ENCODE measurements at places on chromosomes 7 and 10. TPM values are rescaled to one million over a fixed set of nuclear protein-coding genes. Genes with fewer than 3 reads are reported as not detected.

GRCh38 chr7:29105752-29106668 lies 40.3 kb downstream of the CPVL start:
- DNase-seq = peak; percentile 54

DNA sequence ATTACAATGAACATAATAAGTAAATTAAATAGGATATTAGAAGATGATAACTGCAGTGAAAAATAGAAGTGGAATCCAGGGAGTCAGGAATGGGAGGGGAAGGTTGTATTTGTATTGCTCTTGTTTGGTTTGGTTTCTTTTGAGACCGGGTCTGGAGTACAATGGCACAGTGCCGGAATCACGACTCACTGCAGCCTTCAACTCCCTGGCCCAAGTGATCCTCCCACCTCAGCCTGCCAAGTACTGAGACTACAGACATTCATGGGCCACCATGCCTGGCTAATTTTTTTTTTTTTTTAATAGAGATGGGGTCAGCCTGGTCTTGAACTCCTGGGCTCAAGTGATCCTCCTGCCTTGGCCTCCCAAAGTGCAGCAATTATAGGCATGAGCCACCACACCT lies 59.9 kb upstream of the LRRC4 start:
- no peak for DNase-seq

The AFAP1L2 gene
- total RNA-seq = 170 TPM

The OGDHL gene
- 1.3 TPM for total RNA-seq

GRCh38 chr10:77584938-77585337 lies 52.7 kb downstream of the KCNMA1 start:
- DNase-seq = no peak

The VWC2 gene
- total RNA-seq = not detected

The C7orf57 gene
- total RNA-seq = 3.2 TPM

GRCh38 chr10:95279042-95279820 lies 11.6 kb downstream of the PDLIM1 start:
- DNase-seq = no peak

GRCh38 chr7:115477193-115477651 lies 553.3 kb downstream of the TFEC start:
- DNase-seq = no peak

DNA sequence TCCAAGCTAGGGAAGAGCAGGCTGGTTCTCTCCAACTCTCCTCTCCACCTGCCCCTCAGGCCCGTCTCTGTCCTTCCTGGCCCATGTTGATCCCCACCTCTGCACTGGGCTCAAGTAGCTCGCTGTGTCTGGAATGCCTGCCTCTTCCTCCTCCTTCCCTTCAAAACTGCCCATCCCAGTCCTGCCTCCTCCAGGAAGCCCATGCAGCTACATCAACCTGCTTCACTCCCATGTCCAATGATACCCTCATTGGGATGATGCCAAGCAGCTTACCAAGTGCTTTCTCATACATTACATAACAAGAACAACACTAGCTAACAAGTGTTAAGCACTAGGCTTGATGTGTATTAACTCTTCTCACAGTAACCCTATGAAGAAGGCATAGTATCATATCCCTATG lies 8.2 kb downstream of the ASB10 start:
- DNase-seq = no peak

GRCh38 chr10:76681153-76681552 lies 956.5 kb downstream of the KCNMA1 start:
- no peak for DNase-seq

The OR2A12 gene
- total RNA-seq = not detected

DNA sequence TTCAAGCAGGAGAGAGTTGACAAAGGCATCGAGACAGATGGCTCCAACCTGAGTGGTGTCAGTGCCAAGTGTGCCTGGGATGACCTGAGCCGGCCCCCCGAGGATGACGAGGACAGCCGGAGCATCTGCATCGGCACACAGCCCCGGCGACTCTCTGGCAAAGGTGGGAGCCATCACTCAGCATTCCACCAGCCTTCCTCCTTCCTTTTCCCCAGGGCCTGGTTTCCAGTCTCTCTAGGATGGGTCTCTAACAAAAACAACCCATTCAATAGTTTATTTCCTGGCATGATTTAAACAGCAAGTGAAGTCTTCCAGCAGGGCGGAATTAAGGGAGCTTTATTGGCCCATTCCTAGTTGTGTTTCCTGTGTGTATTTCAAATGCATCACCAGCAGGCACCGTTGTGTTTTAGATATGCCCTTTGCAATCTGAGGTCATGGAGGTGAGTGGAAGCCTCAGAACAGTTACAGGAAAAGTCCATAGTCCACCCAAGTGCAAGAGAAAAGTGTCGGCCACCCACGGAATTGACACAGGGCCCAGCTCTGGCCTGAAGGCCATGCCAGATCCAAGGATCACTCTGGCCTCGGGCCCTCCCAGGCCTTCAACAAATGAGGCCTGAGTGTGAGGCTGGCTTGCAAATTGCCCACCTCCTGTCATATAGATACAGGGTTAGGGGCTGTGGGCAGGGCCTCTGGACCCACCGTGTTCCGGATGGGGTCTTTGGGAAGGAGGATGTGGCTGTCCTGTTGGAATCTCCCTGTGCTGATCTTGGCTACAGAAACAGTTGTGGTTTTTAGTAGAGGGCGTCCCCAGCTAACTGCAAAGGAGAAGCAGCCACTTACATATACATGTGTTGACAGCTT lies 46.9 kb upstream of the TRIM8 start:
- DNase-seq = no peak

- DNase-seq = no peak
Measured at GRCh38 chr7:37359662-37360444, 88.8 kb downstream of the ELMO1 start.

DNA sequence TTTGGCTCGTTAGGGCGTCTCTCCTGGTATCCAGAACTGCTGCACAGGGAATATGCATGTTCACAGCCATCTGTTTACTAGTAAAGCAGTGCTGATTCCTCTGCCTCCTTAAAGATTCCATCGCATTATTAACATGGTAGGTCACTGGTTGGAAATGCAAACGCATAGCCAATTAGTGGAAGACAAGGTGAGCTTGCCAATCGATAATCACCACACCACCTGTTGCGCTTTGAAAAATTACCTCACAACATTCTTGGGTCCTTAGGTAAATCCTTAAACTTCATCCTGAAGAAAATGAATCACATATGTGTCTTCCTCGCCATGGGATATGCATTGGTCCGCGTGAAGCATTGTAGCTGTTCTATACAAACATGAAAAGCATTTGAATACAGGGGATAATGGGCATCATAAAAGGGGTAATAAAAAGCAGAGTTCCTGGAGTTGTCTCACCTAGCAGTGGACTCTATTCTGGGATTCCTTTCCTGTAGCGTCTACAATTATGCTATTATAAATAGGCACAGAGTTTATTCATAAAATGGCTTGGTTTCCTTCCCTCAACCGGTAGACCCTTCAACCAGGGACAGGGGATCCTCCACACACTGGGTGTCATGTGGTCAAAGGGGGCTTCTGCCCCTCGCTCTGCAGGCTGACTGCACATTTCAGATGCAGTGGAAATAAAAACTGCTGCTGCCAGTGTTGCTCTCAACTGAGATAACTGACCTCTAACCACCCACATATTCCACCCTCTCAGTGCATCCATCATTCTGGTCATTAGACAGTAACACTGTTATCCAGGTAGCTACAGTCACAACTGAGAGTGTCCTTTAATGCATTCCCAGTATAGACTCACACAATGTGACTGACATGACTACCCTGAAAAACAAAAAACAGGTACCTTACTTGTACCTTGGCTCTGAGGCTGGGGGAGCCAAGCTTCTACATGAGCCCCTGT lies 389.2 kb upstream of the NFE2L3 start:
- no peak for DNase-seq

The ACTL6B gene
- not detected for total RNA-seq

Measured in Panc1 (cell line).